ENCODE measurements at places on chromosomes 6 and 20.

DNA sequence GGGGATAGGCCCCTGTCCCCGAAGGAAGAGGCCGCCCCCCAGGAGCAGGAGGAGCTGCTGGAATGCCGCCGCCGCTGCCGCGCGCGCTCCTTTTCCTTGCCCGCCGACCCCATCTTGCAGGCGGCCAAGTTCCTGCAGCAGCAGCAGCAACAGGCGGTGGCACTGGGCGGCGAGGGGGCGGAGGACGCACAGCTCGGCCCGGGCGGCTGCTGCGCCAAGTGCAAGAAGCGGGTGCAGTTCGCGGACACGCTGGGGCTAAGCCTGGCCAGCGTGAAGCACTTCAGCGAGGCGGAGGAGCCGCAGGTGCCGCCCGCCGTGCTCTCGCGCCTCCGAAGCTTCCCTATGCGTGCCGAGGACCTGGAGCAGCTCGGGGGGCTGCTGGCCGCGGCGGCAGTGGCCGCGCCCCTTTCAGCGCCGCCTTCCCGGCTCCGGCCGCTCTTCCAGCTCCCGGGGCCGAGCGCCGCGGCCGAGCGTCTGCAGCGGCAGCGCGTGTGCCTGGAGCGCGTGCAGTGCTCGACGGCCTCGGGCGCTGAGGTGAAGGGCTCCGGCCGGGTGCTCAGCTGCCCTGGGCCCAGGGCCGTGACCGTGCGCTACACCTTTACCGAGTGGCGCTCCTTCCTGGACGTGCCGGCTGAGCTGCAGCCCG is 630 bp downstream of the PPP1R3G start:
- peak; percentile 22 for DNase-seq

- DNase-seq, result no peak
These were observed 39.8 kb upstream of the SLC17A4 start for GRCh38 chr6:25714765-25715164.

DNA sequence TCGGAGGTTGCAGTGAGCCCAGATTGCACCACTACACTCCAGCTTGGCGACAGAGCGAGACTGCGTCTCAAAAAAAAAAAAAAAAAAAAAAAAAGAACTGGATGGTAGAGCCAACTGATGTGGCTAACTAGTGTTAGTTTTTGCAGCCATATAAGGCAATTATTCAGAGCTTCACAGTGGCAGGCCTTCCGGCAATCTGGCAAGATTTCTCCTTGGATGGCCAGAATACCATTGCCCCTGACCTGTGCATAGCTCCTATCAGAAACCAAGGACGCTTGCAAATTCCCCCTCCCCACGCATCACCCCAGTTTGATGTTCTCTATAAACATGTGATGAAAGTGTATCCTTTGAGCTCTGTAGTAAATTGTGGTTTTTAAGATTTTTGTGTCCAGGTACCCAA is 127.0 kb downstream of the RNF144B start:
- no peak for DNase-seq

DNA sequence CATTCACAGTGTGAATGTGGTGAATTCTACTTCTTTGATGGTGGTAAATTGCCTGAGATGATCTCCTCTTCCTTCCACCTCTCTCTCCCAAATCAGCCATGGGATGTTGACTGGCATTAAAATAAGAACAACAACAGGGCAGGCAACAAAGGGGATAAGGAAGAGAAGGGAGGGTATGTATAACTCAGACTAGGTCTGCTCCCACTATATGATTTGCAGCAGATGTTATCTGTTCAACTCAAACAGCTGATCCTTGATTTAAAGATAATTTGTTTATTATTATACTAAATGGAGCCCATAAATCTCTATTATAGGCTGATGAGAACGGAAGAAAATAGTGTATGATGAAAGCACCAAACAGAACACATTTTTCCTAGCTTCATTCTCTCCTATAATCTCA is 262.0 kb downstream of the BTBD3 start:
- no peak for DNase-seq

DNA sequence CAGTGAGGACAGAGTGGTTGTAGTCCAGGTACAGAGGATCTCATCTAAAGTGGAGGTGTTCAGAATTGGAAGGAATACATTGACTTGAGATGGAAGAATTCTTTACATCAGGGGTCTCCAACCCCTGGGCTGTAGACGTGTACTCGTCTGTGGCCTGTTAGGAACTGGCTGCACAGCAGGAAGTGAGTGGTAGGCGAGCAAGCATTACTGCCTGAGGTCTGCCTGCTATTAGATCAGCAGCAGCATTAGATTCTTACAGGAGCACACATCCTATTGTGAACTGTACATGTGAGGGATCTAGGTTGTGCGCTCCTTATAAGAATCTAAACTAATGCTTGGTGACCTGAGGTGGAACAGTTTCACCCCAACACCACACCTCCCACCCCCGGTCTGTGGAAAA is 121.1 kb downstream of the CDKAL1 start:
- DNase-seq, result no peak

- peak; percentile 59 for DNase-seq
These were observed 133.9 kb downstream of the ZDHHC14 start for GRCh38 chr6:157514659-157515496.

GRCh38 chr20:45970646-45971424 is 1.2 kb downstream of the ZNF335 start:
- DNase-seq, result peak; percentile 6

DNA sequence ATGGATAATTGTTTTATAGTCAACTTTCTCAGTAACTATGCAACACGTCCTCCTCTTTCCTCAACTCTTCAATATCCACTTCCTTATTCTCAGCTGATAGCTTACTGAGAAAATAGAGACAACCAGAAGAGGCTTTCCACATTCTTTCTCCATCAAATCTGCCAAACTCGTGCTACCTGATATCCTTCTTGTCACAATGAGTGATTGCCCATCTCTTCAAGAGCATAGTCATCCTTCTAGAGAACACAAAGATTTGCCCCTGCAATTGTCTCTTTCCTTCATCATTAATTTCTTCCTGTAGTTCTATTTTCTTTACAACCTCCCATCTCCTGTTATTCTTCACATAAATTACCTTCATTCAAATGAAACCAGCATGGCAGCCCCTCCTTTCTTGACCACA is 75.9 kb upstream of the RGS17 start:
- no peak for DNase-seq

DNA sequence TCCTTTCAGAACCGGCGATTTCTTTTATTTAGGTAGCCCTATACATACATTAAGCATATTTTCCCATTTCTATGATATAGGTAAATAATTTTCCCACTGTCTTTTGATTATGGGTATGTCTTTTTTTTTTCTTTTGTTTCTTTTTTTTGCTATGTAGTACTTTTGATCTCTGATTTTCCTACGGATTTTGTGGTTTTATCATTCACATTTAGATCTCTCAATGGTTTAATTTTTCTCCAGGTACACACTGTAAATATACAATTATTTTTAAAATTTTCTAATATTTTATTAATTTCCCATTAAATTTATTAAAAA is 436 bp upstream of the ZNF337 start:
- DNase-seq, result no peak

DNA sequence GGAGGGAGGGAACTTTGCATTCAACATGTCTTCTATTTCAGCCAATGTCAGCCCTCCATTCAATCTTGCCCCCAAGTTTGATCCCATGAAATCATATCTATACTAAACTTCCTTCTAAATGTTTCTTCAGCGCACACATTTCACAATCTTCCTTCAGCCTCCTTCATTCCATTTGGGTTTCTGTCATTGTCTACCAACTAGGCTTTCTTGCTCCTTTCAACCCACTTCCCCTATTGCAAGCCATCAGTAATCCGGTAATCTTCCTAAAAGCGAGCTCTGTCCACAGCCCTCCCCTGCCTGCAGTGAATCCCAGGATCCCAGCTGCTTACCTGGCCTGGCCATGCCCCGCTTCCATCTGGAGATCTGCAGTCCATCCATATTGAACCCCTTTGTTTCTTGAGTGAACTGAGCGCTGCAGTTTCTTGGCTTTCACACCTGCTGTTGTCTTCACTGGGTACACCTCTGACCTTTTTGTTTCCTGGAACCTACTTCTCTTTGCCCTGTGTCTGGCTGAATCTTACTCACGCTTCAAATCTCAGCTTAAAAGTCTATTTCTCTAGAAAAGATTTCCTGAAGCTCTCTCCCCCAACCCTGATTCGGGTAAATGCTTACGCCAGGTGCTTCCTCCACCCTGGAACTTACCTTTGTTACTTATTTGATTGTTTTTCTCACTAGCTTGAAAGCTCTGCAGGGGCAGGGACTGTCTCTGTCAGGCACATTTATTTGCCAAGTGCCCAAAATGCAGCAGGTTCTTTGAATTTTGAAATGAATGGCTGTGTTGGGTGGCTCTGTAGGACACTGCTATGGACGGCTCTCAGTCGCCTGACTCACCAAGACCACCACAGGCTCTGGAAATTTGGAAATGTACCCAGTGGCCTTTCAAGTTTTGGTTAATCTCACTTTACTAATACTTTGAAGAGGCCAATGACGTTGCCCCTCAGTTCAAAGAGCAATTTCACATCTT is 50.3 kb downstream of the ADTRP start:
- no peak for DNase-seq

DNA sequence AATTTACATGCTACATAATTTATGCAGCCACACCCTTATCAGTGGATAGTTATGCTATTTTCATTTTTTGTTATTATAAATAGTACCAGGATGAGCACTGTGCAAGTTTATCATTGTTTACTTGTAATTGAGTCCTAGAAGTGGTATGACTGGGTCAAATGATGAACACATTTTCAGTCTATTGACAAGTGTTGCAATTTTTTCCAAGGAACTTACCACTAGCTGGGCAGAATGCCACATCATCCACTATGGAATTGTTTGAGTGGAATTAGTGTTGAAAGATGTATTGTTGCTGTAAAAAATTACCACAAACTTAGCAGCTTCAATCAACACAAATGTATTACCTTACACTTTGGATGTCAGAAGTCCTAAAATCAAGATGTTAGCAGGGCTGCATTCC is 38.1 kb upstream of the OPN5 start:
- no peak for DNase-seq

DNA sequence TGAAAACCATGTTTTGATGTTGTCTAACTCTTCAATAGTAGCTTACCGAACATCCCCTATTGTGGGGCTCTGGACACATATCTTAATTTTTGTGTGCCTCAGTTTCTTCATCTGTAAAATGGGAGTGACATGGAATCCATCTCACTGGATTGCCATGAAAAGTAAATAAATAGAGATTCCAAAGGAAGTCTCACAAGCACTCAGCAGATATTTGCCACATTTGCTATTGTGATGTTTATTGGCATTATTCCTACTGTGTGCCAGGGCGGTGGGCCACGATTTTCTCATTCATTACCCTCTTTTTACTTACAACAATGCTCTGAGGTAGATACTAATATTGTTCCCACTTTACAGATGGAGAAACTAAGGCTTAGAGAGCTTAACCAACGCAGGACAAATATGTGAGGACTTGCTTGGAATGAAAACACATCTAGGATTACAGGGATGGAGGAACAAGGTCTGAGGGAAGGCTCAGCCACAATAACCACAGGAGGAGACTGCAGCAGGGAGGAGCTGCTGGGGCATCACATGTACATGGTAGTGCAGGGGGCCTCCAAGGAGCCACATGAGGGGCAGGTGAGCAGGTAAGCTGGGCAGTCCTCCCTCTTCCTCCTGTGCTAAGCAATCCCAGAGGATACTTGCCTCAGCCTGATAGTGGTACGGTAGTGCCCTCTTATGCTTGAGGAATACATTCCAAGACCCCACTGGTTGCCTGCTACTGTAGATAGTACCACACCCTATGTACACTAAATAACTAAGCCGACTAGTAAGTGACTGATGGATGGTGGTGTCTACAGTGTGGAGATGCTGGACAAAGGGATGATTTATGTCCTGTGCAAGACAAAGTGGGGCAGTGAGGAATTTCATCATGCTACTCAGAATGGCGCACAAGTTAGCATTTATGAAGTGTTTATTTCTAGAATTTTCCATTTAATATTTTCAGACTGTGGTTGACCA is 176.9 kb downstream of the FOXA2 start:
- DNase-seq, result no peak

GRCh38 chr6:107661291-107661690 is 162.8 kb downstream of the SCML4 start:
- no peak for DNase-seq

DNA sequence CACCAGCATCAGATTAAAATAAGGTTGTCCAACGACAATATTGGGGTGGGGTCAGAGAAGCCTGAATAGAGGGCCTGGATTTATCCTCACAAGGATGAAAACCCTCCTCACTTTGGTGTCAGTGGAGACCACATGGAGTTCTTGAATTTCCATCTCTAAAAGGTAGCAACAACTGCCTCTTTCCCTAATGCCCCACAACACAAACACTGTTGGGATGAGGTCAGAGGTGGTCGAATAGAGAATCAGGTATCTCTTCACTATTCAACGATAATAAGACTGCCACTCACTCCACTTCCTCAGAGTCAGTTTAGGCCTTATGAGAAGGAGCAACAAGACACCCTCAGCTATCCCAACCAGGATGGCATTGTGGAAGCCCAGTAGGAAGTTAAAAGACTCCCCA is 596.1 kb downstream of the HTR1B start:
- DNase-seq, result no peak

- DNase-seq, result peak; percentile 42
These were observed 18.3 kb upstream of the GPRC6A start for GRCh38 chr6:116847227-116847626.

DNA sequence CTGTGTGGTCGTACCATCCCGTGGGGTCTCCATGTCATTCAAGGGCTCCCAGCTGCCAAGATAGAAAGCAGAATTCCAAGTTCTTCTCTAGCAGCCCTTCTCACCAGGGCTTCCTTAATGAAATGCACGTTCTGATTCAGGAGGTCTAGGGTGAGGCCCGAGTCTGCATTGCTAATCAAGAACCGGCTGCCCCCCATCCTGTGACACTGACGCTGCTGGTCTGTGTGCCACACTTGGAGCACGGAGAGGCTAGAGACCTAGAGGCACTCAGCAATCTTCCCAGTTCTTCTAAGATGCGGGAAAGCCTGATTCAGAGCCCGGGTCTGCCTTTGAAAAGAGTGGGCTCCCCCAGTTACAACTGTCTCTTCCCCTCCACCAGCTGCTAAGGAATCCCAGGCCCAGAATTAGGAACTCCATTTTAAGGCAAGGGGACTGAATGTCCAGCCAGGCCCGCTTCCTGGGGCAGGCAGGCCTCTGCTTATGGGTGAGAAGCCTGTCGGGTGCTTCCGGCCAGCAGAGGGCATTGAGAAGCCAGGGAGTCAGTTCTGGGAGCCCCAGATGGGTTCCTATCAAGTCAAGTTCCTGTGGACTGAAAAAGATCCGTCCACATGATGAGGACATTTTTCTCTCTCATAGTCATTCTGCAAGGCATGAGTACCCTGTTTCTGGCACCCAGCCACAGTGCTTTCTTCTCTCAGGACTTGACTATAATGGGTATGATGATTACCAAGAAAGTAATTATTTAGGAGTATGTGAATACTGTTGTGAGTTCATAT is 69.8 kb upstream of the RIN2 start:
- DNase-seq, result peak; percentile 50

GRCh38 chr20:47574616-47575364 is 73.1 kb downstream of the NCOA3 start:
- no peak for DNase-seq

GRCh38 chr6:34115403-34115795 is 30.5 kb downstream of the GRM4 start:
- DNase-seq, result no peak

- no peak for DNase-seq
These were observed 103.1 kb upstream of the ESR1 start for GRCh38 chr6:151704383-151704782.

- no peak for DNase-seq
These were observed 75.2 kb downstream of the TAF4 start for GRCh38 chr20:61990484-61990883.

All from SW 1271 (cell line).